ENCODE measurements at places on chromosomes 2 and 18.

DNA sequence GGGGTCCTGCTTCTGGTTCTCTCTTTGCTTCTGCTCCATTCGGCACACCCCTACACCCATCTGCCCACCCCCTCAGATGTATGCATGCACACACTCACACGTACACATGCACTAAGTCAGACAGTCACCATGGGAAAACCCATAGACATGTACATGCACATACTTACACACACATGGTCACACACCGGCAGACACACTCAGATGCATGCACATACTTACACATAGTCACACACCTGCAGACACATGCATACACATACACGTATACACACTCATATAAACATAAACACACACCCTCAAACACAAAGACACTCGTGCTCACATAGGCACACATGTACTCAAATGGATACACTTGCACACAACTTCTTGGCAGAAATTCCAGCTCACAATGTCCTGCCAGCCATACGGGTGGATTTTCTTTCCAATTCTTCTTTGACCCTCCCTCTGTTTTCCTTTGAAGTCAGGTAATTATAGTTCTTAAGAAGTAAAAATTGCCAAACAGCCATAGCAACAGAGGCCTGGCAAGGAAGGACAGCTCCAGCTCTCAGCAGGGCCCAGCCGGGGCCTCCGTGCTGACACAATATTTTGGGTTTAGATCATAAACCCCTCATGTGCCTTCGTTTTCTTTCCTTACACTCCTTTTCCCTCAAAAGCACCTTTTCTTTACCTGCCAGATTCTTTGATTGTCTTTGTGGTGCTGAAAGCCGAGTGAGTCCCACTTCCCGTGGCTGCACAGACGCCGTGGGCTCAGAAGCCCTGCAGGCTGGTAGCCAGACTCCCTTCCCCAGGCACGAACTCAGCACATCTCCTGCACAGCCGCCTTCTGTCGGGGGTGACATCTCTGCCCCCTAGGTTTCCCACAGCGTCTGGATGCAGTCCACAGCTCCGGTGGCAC, 195.7 kb downstream of the ARL4C start:
- no peak for DNase-seq

GRCh38 chr18:34729740-34730355, 19.8 kb downstream of the DTNA start:
- DNase-seq: no peak

GRCh38 chr2:109451671-109452070, 162.1 kb downstream of the SEPTIN10 start:
- no peak for DNase-seq

DNA sequence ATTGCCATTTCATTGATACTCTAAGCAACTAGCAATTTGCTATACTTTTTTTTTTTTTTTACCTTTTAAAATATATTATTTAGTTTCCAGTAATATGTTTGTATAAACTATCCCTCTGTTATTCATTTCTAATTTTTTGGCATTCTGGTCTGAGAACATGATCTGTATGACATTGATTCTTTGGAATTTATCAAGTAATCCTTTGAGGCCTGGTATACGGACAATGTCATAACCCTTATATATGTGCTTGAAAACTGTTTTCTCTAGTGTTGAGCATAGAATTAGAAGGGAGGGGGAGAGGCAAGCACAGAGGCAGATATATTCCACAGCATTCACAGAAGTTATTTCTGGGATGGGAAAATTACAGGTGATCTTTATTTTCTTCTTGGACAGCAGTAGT, 48.2 kb upstream of the POLE4 start:
- DNase-seq: no peak

DNA sequence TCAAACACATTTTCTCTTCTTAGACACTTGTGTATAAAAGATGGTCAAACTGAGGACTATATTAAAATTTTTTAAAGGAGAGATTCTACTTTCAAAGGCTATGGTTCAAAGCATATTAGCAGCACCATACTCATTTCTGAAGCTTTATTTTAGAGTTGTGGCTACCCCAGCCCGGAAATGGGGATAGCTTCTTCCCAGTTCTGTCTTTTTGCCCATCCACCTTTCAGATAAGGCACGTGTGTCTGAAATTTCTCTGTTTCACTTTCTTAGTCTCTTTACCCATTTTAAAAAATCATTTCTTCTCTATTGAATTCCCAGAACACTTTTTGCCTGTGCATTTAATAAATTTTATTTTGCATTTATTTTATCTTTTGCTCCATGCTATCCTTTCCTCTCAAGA, 431.5 kb downstream of the RNF144A start:
- no peak for DNase-seq

DNA sequence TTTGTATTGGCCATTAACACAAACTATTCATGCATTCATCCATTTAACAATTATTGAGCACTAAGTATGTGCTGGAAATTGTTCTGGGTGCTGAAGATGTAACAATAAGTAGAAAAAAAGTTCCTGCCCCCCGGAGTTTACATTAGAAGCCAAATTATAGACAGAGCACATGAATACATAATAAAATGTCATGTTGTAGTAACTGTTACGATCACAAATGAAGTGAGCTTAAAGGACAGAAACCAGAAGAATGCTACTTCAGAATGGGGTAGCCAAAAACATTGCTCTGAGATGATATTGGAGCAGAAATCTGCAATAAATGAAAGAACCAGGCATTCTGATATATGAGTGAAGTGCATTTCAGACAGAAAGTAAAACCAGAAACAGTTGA, 256.0 kb upstream of the SETBP1 start:
- no peak for DNase-seq

- DNase-seq: no peak
Observed at GRCh38 chr2:216756435-216756834, 61.1 kb upstream of the IGFBP5 start.

GRCh38 chr2:55301277-55301676, 32.2 kb upstream of the MTIF2 start:
- no peak for DNase-seq

- DNase-seq: no peak
Observed at GRCh38 chr2:1599301-1600085, 144.8 kb downstream of the PXDN start.

DNA sequence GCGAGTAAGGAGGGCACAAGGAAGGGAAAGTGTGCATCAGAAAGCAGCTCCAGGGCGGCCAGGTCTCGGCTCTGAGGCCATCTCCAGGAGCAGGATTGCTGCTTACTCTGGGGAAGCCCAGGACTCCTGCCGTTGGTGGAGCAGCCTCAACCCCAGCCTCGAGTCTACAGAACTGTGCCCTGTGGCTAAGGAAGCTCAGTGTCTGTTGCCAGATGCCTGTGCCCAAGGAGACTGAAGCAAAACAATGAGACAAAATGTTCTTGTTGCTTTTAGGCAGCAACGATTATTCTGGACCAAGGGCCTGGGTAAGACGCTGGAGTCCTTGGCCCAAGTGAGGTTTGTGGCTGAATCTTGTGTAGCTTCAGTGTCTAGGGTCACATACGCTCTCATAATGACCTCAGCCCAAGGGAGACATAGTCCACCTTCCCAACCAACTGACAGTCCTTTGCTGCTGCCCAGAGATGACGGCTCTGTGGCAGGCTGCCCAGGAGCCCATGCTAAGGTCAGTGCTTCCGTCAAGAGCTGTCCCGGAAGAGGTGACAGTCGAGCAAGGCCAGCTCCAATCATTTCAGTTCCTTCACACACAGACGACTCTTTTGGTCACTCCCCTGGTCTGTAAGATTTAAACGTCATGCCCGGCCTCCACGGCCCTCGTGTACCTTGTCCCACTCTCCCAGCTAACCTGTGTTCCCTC, 223.8 kb downstream of the TTC32 start:
- no peak for DNase-seq

GRCh38 chr2:157809212-157809611, 66.9 kb downstream of the ACVR1 start:
- peak; percentile 63 for DNase-seq

GRCh38 chr2:129091620-129092019, 773.0 kb upstream of the HS6ST1 start:
- no peak for DNase-seq

DNA sequence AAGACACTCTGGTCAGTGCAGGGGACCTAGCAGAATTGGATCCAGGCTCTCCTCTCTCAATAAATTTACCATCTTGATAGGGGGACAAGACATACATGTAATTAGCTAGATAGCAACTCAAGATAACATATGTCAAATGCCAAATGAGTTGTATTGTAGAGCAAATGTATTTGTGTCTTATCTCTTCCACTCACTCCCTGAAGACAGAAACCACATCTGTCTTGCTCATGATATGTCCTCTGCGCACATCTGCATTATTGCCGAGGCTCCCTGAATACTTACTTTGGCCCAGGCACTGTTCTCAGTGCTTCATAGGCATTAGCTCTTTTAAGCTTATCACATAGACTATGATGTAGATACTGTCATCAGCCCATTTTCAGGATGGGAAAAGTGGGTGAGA, 122.9 kb upstream of the GATA6 start:
- DNase-seq: no peak

GRCh38 chr2:6992794-6993228, 75.6 kb downstream of the RNF144A start:
- no peak for DNase-seq

GRCh38 chr2:127857265-127857808, 618 bp downstream of the POLR2D start:
- no peak for DNase-seq

DNA sequence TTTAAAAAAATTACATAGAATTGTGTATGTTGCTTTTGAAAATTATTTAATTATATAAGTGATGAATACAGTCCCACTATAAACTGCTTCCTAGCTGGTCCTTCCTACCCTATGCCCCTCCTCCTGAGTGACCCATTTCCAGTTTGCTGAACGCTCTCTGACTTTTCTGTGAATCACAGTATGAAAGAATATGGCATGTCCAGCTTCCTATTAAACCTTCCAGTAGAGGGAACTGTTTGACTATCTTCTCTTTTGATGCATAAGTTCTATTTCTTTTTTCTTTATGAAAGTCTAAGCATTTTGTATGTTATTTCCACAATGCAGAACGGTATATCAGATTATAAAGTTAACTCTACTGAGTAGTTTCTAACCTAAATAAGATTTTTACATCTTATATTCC, 41.3 kb downstream of the PSMG2 start:
- DNase-seq: peak; percentile 75

DNA sequence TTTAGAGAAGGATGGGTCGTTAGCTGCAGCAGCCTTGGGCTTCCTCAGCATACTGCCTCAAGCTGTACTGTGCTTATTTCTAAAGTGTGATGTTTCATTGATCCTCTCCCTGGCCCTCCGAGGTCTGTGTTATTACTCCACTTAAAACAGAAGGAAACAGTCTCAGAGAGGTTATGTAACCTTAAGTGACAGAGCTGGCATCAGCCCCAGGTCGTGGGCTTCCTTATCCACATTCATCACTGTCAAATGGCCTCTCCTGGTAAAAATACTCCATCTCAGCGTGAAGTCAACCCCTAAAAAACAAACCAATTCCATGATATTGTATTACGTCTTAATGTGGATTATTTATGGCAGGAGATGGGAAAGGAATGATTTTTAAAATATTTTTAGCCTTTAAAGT, 153.3 kb upstream of the NOSTRIN start:
- DNase-seq: no peak

GRCh38 chr2:121608967-121609366, 40.3 kb downstream of the CLASP1 start:
- no peak for DNase-seq

DNA sequence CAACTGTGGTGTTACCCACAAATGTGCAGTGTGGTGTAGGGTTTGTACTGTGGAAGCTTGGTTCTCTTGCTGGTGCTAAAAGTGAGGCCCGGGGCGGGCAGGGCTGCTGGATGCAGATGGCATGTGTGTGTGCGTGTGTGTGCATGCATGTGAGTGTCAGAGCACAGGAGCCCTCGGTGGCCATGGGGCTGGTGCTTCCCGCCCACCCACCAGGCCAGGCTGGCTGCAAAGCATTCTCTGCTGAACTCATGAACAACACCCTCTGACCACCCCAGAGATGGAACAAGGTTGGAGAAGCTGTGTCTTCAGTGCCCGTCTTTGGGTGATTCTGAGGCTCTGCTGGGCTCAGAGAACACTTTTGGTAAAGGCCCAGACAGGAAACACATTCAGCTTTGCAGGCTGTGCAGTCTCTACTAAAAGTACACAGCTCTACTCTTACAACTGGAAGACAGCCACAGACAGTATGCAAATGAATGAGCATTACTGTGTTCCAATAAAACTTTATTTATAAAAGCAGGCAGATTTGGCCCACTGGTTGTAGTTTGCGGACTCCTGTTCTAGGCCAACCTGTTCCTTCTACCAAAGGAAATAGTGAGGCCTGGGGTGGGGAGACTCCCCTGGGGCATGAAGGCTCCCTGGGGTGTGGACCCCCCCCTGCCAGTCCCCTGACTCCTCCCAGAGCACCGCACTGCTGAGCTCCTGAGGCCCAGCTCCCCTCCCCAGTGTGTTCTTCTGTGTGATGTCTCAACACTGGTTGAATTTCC, 225.3 kb upstream of the HDAC4 start:
- no peak for DNase-seq

DNA sequence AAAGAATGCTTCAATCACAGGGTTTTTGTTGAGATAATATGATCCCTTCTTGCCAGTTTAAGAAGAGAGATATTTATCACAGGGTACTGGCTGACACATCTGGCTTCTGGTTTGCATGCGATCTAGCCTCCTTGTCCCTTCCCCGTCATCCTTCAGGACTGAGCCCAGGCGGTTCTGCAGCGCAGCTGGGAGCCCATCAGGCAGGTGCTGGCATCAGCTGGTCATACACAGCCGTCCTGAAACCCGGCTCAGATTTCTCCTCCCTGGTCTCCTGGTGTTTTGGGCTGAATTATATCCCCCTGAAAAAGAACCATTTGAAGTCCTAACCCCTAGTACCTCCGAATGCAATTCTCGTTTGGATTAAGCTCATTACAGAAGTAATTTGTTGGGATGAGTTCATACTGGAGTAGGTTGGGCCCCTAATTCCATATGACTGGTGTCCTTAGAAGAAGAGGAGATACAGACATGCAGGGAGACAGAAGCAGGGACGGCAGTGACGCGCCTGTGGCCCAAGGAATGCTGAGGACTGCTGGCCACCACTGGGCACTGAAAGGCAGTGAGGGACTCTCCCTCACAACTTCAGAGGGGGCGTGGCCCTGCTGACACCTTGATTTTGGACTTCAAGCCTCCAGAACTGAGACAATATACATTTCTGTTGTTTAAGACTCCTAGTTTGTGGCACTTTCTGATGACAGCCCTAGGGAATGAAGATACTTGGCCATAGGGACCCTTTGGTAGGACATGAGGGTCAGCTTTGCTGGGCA, 83.9 kb upstream of the ODC1 start:
- no peak for DNase-seq

DNA sequence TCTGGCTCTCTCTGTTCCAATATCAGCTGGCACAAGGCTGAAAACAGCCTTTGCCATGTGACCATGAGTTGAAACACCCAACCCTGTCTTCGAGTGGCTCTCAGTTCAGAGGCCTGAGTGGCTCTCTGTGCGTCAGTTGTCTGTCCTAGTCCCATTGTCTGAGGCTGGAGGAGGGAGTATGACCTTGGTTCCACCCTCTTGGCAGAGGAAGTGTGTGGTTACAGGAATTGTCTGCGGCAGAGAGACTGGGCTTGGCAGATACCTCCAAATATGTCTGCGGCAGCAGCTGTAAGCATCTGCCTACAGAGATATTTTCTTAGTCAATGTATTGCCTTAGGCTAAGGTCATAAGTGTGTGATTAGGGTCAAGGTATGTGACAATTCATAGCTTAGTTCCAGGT, 32.6 kb downstream of the CNGA3 start:
- DNase-seq: peak; percentile 65

GRCh38 chr18:33603454-33603853, 25.4 kb downstream of the ASXL3 start:
- no peak for DNase-seq
